ENCODE measurements at places on chromosomes 6 and 20. TPM values are rescaled to one million over a fixed set of nuclear protein-coding genes. Genes with fewer than 3 reads are reported as not detected.

- H3K27me3 ChIP-seq = no peaks in the 10 kb centered on the region
- no peak for DNase-seq
- no peak overlapping the region for H3K27ac ChIP-seq
- no peaks in the 10 kb centered on the region for H3K36me3 ChIP-seq
Measured at GRCh38 chr6:14440940-14441781, 323.6 kb downstream of the CD83 start.

- H3K27ac ChIP-seq = no peak overlapping the region
- H3K4me3 ChIP-seq = no peak overlapping the region
- H3K4me1 ChIP-seq = peaks cover 3% of the 10 kb centered on the region
- no peak for DNase-seq
- H3K36me3 ChIP-seq = no peaks in the 10 kb centered on the region
Measured at GRCh38 chr6:70180183-70180900, 122.5 kb downstream of the COL9A1 start.

GRCh38 chr6:21431526-21431925 is 162.0 kb upstream of the SOX4 start:
- H3K27ac ChIP-seq = no peak overlapping the region
- DNase-seq = no peak
- peaks cover 12% of the 10 kb centered on the region for H3K27me3 ChIP-seq
- no peak overlapping the region for H3K4me3 ChIP-seq
- no peaks in the 10 kb centered on the region for H3K4me1 ChIP-seq

DNA sequence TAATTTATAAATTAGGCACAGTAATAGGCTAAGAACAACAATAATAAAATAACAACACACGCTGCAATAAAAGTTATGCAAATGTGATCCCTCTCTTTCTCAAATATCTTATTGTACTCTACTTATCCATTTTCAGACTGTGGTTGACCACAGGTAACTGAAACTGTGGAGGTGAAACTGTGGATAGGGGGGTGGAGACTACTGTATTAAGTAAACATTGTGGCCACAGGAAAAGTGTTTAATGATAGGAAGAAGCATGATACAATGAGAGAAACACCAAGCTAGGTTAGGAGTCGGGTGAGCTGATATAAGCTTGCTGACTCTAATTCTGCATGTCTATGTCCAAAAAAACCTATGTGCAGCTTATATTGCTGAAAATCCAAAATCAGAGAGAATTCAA is 23.0 kb downstream of the NHLRC1 start:
- H3K27ac ChIP-seq = no peak overlapping the region
- DNase-seq = no peak
- H3K36me3 ChIP-seq = no peaks in the 10 kb centered on the region
- H3K4me1 ChIP-seq = no peaks in the 10 kb centered on the region
- H3K4me3 ChIP-seq = no peak overlapping the region
- H3K27me3 ChIP-seq = peaks cover 26% of the 10 kb centered on the region

GRCh38 chr6:97586344-97586743 is 303.3 kb upstream of the MMS22L start:
- H3K36me3 ChIP-seq = no peaks in the 10 kb centered on the region
- no peak for DNase-seq
- H3K27ac ChIP-seq = no peak overlapping the region
- no peaks in the 10 kb centered on the region for H3K27me3 ChIP-seq
- H3K4me3 ChIP-seq = no peak overlapping the region

GRCh38 chr6:4271761-4272470 is 136.5 kb upstream of the ECI2 start:
- no peak overlapping the region for H3K27ac ChIP-seq
- no peaks in the 10 kb centered on the region for H3K4me1 ChIP-seq
- H3K27me3 ChIP-seq = peaks cover 6% of the 10 kb centered on the region
- H3K36me3 ChIP-seq = no peaks in the 10 kb centered on the region
- no peak overlapping the region for H3K4me3 ChIP-seq

- H3K4me1 ChIP-seq = no peaks in the 10 kb centered on the region
- no peaks in the 10 kb centered on the region for H3K36me3 ChIP-seq
- no peaks in the 10 kb centered on the region for H3K27me3 ChIP-seq
- no peak overlapping the region for H3K27ac ChIP-seq
- H3K4me3 ChIP-seq = no peak overlapping the region
- DNase-seq = no peak
Measured at GRCh38 chr20:33009214-33010132, 2.0 kb downstream of the BPIFB2 start.

DNA sequence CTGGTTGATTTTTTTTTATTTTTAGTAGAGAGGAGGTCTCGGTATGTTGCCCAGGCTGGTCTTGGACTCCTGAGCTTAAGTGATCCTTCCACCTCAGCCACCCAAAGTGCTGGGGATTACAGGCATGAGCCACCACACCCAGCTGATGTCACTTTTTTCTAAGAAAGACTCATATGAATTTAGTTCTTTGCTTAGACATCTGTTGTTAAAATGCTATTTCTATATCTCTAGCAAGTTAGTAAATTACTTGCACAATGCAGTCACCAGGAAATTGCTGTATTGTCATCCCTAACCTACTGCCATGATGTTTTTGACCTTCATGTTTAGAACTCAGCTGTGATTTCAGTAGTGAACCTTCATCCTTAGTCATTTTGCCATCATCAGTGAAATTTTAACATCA is 5.7 kb downstream of the KDM1B start:
- H3K36me3 ChIP-seq = peaks cover 37% of the 10 kb centered on the region
- DNase-seq = no peak
- H3K4me3 ChIP-seq = no peak overlapping the region
- H3K27ac ChIP-seq = peak overlapping the region; percentile 22

DNA sequence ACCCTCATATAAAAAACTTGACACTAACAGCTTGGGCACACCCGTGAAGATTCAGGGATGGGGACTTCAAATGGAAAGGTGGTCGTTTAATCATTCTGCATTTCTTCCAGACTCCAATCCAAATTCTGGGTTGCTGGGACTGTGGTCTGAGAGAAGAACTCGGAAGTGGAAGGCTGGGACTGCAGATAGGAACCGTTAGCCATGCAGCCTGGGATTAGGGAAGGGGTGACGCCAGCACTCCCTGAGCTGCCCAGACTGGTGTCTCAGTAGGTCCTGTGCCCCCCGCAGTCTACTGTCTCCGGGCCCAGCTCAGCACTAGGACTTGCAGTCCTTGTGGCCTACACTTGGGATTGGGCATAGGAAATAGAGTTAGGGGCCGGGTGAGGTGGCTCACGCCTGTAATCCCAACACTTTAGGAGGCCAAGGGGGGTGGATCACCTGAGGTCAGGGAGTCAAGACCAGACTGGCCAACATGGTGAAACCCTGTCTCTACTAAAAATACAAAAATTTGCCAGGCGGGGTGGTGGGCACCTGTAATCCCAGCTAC is 511 bp upstream of the CLIC1 start:
- H3K4me3 ChIP-seq = peak overlapping the region; percentile 99
- peaks cover 55% of the 10 kb centered on the region for H3K36me3 ChIP-seq

DNA sequence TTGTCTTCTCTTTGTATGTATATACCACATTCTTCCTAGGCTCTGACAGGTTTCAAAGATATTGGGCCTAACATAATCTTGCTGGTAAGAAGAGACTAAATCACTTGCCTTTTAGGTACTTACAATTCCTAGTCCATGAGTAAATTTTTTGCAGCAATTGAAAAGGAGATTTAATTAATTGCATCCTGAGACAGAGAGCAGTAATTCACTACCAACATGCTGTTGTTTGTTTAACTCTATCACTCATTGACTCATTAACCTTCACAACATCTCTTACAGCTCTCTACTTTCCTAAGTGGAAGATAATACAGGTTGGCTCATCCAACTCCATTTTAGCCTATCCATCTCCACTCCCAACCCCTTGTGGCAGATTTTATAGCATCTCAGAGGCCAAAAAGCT is 280.4 kb downstream of the ALDH8A1 start:
- no peaks in the 10 kb centered on the region for H3K36me3 ChIP-seq
- no peaks in the 10 kb centered on the region for H3K27me3 ChIP-seq
- no peak for DNase-seq
- no peak overlapping the region for H3K27ac ChIP-seq
- no peaks in the 10 kb centered on the region for H3K4me1 ChIP-seq
- no peak overlapping the region for H3K4me3 ChIP-seq

DNA sequence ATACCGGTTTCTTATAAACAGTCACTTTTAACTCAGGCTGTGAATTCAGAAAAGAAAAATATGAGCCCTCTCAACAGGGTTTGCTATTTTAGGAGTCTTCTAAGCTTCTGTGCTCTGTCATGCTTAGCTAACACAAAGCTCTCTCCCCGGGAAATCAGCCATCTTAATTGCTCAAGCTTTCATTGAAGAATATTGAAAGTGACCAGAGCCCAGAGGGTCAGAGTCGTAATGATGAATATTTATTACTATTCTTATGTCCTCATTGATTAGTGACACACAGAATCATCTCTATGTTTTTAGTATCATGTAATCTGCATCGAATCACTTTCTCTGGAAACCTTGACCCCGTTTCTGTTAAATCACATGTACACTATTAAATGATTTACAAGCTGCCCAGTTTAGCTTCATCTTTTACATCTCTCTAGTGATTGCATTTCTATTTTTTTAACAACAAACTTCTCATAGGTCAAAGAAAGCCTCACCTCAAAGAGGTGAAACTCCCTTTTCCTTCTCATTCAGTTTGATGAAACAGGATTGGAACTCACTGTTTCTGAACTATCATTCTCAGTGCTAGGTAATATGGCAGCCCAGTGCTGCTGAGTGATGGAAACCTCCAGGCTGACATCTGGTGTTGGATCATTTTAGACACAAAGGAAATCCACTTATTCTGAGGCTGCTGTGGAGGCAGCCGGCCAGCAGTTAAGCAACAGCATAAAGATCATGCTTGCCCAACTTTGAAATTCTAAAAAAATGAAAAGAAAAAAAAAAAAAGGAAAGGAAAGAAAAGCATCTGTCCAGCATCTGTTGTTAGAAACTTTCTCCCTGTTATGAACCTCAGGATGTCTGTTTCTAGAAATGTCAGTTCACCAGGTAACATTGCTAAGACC is 96.3 kb downstream of the RFPL4B start:
- H3K4me1 ChIP-seq = no peaks in the 10 kb centered on the region
- H3K36me3 ChIP-seq = no peaks in the 10 kb centered on the region
- no peaks in the 10 kb centered on the region for H3K27me3 ChIP-seq
- H3K4me3 ChIP-seq = no peak overlapping the region
- no peak for DNase-seq

DNA sequence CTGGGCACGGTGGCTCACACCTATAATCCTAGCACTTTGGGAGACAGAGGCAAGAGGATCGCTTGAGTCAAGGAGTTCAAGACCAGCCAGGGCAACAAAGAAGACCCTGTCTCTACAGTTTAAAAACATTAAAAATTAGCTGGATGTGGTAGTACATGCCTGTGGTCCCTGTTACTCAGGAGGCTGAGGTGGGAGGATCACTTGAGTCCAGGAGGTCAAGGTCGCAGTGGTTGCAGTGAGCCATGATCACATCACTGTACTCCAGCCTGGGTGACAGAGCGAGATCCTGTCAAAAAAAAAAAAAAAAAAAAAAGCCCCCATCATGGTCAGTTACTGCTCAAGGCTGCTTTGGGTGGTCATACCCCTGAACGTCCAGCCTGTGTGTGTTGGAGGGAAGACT is 55.8 kb downstream of the ARHGAP40 start:
- no peak overlapping the region for H3K4me3 ChIP-seq
- H3K4me1 ChIP-seq = no peaks in the 10 kb centered on the region
- no peak overlapping the region for H3K27ac ChIP-seq
- H3K36me3 ChIP-seq = no peaks in the 10 kb centered on the region
- no peak for DNase-seq
- peaks cover 16% of the 10 kb centered on the region for H3K27me3 ChIP-seq

ADGRF1 gene
- total RNA-seq = not detected

PDE7B gene
- total RNA-seq = 0.68 TPM

All from activated CD4-positive, alpha-beta memory T cell treated with anti-CD3 and anti-CD28 coated beads, Interleukin-2, amount 10 ng/mL, durations not matched to agents 7 days and 5 days (primary cell).